HTR-8/SVneo (cell line): ENCODE measurements at places on chromosomes 3 and 15.

GRCh38 chr3:196697270-196697669, 14.8 kb downstream of the CEP19 start:
- DNase-seq, result no peak

- DNase-seq, result no peak
Measured at GRCh38 chr3:144549166-144549565, 577.5 kb downstream of the DIPK2A start.

DNA sequence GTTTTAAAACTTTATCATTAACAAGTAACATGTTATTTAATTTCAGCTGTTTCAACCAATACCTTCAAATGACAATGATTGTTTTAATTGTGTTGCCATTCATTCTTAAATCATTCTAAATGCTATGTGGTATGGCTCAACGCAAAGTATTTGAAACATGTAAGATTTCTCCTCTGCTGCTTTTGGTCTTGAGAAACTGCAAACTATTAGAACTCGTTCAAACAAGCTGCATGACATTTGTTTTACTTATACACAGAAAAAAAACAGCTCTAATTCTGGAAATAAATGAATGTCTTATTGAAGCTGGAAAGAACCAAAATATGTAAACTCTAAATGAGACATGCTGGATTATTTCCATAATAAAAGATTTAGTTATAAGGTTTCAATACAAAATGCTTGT, 29.3 kb downstream of the FBN1 start:
- DNase-seq, result no peak

GRCh38 chr3:121651684-121652083, 9.0 kb downstream of the HCLS1 start:
- no peak for DNase-seq

DNA sequence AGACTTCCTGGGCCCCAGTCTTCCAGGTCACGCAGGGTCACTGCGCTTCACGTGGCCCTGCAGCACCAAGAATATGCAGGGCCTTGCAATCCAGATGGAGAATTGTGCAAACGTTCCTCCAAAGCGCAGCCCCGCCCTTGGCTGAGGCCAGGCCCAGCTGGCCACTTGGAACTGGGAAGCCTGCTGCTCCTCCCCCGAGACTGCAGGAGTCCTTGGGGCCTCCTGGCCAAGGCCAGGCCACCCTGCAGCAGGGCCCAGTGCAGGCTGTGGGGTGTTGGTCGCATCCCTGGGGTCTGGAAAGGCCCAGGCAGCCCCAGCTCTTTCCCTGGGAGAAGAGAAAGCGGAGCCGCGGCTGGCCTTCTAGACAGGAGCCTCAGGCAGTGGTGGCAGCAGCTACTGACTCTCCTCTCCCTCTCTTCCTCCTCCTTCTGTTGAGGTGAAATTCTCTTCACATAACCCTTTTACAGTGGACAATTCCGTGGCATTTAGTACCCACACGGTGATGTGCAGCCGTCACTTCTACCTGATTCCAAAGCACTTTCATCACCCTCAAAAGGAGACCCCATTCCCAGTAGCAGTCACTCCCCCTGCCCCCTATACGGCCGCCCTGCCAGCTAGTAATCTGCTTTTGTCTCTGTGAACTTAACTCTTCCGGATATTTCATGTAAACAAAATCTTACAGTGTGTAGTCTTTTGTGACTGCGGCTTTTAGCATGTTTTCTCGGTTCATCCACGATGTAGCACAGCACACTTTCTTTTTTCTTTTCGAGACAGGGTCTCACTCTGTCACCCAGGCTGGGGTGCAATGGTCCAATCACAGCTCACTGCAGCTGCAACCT, 103.9 kb downstream of the TMEM266 start:
- no peak for DNase-seq

GRCh38 chr3:151321526-151321925, 4.9 kb upstream of the GPR87 start:
- no peak for DNase-seq

DNA sequence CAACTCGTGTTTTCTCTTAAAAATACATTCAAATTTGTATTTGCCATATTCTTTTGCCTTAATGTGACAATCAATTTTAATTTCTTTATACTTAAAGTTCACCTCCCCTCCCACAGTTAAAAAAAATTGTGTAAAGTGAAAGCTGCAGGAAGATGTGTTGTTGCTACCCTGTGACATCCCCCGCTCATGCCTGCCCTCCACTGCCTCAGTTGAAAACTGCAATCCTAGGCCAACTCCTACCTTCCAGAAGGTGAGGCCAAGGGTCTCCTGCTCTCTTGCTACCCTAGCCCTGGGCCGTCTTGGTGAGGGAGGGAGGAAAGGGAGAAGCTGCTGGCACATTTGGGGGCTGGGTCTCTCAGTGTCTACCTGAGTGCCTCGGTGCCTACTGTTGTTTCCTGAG, 57.0 kb upstream of the CMTM7 start:
- no peak for DNase-seq

DNA sequence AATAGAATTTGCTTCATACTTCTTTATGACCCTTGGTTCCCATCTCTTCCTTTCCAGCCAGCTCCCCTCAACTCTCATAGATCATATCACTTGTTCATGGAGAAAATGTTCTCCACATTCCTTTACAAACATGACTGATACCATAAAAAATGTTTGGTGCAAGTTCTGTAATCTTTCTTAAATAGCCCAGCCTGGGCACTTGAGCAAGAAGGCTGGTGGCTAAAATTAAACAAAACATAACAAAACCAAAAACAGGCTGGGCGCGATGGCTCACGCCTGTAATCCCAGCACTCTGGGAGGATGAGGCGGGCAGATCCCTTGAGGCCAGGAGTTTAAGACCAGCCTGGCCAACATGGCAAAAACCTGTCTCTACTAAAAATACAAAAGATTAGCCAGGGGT, 8.9 kb upstream of the POLR2M start:
- DNase-seq, result no peak

DNA sequence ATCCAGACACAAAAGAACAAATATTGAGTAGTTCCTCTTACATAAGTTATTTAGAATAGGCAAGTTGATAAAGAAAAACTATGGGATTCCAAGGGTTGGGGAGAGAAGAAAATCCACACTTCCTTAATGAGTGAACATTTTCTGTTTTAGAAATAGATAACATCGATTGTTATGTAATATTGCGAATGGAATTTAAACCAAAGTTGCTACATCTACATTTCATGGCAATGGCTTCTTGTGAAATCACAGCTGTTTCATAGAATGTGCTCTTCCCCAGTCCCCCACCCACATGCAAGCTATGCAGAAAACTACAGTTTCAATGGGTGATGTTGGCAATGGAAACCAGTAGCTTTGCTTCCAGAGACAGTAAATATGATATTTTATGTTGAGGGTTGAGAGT, 1639.5 kb downstream of the SI start:
- DNase-seq, result no peak

- DNase-seq, result no peak
Measured at GRCh38 chr3:158935846-158936245, 134.0 kb downstream of the MFSD1 start.

- DNase-seq, result peak; percentile 8
Measured at GRCh38 chr3:79467721-79468120, 300.1 kb downstream of the ROBO1 start.

GRCh38 chr3:76940181-76940770, 99.6 kb upstream of the ROBO2 start:
- DNase-seq, result no peak
